GM23338 (cell line): ENCODE measurements at places on chromosomes 5 and 9. TPM values are rescaled to one million over a fixed set of nuclear protein-coding genes. Genes with fewer than 3 reads are reported as not detected.
A peak's percentile ranks its signal among the peaks of the same experiment; 100 is the strongest.

DNA sequence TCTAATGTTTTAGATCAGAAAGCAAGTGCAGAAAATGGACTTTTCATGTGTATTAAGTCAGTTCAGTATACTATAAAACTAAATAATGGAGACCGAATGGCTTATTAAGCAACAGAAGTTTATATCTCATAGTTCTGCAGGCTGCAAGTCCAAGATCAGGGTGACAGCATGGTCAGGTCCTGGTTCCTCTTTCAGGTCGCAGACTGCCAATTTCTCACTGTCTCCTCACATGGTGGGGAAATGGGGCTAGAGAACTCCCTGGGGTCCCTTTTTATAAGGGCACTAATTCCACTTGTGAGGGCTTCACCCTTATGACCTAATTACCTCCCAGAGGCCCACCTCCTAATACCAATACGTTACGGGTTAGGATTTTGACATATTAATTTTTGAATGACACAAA, 48.7 kb downstream of the RICTOR start:
- no peak for DNase-seq

- DNase-seq: no peak
These were observed 118.1 kb upstream of the TARS1 start for GRCh38 chr5:33322632-33323031.

DNA sequence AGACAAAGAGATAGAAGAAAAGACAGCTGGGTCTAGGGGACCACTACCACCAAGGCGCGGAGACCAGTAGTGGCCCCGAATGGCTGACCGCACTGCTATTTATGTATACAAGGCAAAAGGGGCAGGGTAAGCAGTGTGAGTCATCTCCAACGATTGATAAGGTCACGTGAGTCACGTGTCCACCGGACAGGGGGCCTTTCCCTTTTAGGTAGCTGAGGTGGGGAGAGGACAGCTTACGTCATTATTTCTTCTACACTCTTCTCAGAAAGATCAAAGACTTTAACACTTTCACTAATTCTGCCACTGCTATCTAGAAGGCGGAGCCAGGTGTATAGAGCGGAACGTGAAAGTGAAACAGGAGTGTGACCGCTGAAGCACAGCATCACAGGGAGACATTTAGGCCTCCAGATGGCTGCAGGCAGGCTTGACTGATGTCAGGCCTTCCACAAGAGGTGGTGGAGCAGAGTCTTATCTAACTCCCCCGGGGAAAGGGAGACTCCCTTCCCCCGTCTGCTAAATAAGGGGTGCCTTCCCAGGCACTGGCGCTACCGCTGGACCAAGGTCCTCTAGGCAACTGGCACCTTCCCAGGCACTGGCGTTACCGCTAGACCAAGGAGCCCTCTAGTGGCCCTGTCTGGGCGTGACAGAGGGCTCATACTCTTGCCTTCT, 6.1 kb upstream of the PRR16 start:
- peak; percentile 72 for DNase-seq

DNA sequence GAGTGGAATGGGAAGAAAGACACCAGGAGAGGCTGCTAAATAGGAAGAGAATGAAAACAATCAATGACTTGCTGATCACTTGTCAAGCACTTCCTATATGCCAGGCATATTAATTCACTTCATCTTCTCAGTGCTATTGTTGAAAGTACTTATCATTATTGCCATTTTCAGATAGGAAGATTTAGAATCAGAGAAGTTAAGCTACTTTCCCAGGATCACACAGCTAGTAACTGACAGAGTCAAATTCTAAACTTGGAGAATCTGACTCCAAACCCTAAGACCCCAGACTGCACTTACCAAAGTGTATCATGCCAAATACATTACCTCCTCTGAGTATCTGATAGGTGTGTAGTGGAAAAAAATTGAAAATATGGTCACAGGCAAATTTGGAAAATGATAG, 236.3 kb downstream of the SPOCK1 start:
- no peak for DNase-seq

DNA sequence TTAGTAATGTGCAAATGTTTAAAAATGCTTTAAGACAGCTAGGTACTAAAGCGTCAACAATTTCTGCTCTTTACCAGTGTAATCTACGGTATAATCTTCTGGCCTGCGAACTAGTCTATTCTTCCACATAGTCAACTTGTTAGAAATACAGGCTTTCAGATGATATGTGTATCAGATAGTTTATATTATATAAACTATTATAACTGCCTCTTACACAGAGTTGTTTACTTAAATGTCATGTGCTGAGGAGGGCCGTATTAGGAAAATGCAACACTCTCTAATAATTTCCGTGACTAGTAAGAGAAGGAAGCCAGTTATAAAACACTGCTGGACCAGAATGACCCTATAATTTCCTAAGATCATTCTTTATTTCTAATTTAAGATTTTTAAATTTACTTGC, 63.6 kb downstream of the WDR41 start:
- DNase-seq: no peak

DNA sequence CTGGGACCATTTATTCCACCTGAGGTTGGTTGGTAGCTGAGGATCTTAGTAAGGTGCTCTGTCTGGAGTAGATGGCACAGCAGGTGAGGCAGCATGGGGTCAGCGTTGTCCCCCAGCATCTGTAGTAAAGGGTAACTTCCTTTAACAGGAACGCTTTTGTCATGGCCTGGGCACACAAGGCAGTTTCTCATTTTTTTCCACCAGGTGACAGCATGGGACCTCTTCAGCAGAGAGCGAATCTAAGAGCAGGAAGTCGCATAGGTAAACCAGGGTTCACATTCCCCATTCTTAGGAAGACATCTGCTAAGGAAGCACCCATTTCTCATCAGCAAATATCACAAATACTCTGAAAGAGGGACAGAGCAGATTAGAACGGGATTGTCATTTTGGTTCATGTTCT, 56.5 kb downstream of the GPR107 start:
- peak; percentile 62 for DNase-seq

GRCh38 chr5:532521-533242, 8.4 kb upstream of the SLC9A3 start:
- DNase-seq: no peak

GRCh38 chr5:10648806-10649665, 85.2 kb downstream of the ANKRD33B start:
- peak; percentile 29 for DNase-seq

DNA sequence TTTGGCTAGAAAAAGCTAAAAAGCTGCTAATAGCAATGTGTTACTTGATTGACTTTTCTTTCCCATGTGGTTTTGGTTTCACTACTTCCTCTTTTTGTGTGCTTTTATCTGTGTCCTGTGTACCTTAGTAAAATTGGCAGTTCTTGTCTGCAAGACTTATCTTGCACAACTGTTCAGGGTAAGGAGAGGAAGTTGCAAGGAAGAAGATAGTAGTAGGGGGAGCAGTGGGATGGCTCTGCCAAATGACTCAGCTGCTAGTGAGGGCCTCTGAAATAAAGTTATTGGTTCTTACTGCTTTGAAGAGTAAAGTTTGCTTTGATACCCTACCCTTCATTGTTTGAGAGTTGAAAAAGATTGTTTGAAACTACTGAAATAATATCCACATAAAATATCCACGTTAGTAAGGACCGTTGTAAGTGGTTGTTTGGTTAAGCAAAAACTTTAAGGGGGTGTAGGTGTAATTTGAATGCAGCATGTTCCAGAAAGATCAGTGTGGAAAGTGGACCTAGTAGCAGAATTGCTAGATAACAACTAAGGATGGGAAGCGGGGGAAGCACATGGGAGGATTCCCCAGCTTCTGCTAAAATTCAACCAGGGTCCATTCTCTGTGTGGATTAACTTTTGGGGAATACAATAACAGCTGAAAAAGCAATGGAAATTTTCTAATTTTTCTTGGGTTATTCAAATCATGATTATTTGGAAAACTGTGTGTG, 123.5 kb downstream of the SCAMP1 start:
- DNase-seq: no peak

GRCh38 chr9:121837113-121837961, 185.9 kb downstream of the DAB2IP start:
- no peak for DNase-seq

Gene CTXN3
- not detected in 2 replicates for total RNA-seq

GRCh38 chr9:69376651-69377050, 51.6 kb downstream of the ENTREP1 start:
- no peak for DNase-seq

DNA sequence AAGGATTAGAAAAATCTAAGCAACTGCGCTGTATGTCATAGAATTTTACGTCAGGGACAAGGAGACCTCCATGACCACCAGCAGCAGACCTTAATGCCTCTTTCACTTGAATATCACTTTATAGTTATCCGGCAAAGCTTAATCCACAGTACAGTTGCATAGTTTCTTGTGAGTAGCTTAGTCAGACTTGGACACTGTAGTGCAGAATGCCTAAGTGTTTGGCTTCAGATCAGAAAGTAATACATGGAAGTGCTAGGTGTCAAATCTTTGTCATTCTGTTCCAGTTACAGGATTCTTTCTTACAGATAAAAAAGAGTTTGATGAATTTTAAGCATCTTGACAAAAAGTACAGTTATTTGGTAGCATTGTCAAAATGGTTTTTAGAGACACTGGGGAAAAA, 239.9 kb upstream of the PAPPA start:
- DNase-seq: no peak

- DNase-seq: no peak
These were observed 232.3 kb upstream of the TRPM3 start for GRCh38 chr9:71353720-71354119.

Gene SLCO4C1
- total RNA-seq: 6.7 and 7.8 TPM in 2 replicates

Gene WDR31
- total RNA-seq: 0.47 and 0.63 TPM in 2 replicates

Gene FIBCD1
- total RNA-seq: 4.4 and 15.5 TPM in 2 replicates

DNA sequence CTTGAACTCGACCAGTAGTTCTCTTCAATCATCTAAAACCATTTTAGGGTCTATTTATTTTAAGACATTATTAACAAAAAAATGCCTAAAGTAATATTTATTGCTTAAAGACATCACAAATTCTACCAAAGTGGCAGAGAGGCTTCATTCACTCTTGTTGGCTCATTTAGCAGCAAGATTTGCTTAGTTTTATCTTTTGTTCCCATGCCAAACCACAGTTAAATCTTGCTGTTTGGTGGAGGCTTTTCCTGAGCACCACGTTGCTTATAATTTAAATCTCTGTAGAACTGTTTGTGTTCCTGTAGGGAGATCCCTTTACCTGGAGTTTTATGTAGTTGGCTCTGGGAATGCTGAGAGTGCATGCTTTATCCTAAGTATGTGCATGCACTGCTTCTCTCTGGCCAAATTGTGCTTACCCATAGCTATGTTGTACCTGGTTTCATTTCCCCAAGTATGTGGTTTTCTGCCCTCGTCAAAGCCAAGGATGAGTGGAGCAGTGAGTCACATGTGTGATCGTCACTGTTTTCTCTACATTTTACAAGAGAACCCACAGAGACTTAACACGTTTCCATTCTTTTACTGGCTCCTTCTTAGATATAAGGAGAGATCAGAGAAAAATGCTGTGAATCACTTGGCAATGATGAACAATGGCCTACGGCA, 42.1 kb upstream of the MAST4 start:
- no peak for DNase-seq

Gene MYOT
- not detected in 2 replicates for total RNA-seq

- DNase-seq: peak; percentile 64
These were observed 130.7 kb downstream of the ADAMTS12 start for GRCh38 chr5:33761139-33761538.

GRCh38 chr5:168172760-168173223, 118.7 kb upstream of the WWC1 start:
- no peak for DNase-seq

- DNase-seq: peak; percentile 58
These were observed 82.2 kb upstream of the CNTLN start for GRCh38 chr9:17052626-17053025.

Gene TNFSF15
- 0.07 and 0.08 TPM in 2 replicates for total RNA-seq

GRCh38 chr9:113355040-113355596, 5.8 kb downstream of the BSPRY start:
- DNase-seq: peak; percentile 61

Gene IRX2
- 15.8 and 25.3 TPM in 2 replicates for total RNA-seq

DNA sequence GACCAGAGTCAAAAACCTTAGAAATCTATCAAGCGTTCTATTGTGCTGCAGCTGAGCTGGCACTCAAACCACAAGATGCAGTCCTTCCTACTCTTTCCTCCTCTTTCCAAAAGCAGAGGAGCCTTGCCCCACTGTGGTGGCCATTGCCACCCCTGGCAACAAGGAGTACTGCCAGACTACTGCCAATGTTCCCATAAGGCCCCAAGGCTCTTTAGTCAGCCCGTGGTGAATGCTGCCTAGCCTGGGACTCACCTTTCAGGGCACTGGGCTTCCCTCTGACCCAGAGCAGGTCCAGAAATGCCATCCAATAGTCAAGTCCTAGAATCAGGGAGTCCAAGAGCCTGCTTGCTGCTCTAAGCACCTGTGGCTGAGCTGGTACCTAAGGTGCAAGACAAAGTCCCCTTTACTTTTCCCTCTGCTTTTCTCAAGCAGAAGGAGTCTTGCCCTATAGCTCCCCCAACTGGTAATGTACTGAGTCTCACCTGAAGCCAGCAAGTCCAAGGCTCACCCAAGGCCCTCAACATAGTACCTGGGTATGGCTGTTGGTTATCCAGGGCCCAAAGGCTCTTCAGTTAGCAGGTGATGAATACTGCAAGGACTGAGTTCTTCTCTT, 219.4 kb downstream of the ATPSCKMT start:
- DNase-seq: peak; percentile 77

- DNase-seq: peak; percentile 57
These were observed 371.7 kb upstream of the IRX2 start for GRCh38 chr5:3122985-3123762.

Gene LRRC19
- not detected in 2 replicates for total RNA-seq

Gene ADAMTSL1
- total RNA-seq: 2.0 and 5.0 TPM in 2 replicates

DNA sequence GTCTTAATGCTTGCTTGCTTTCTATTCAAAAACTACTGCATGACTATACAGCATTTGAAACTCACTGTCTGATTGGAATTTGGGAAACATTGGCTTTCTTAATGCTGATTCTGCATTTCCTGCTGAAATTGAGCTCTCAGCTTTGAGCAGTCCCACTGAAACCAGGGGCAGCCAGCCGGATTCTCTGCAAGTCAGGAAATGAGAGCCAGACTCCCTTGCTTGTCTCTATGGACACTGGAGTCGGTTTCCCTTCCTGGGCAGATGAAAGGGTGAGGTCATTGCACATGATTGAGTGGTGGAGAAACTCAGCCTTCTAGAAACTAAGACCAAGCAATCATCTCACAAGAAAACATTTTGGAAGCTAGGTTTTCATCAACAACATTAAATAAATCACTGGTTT, 119.7 kb upstream of the SPATA31C2 start:
- no peak for DNase-seq

DNA sequence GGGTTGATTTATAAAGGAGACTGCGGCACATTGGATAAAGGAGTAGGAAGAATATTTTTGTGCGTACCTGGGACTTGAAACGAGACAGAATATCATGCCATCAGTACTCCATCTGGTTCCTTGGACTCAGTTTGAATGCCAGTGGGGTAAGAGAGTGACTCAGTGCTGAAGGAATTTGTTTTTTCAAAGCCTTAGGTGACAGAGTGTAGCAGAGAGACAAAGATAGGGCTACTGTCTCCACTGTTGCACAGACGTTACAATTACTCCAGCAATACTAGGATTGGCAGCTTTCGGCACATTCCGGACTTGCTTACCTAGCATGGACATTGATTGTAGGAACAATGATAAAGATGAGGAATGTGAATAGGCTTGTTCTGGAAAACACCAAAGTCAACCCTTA, 250.7 kb downstream of the KCTD16 start:
- no peak for DNase-seq

GRCh38 chr9:37700900-37701299, 50.1 kb downstream of the FRMPD1 start:
- DNase-seq: no peak

- no peak for DNase-seq
These were observed 255.0 kb downstream of the BNC2 start for GRCh38 chr9:16615451-16615850.
